ENCODE measurements at places on chromosomes 4 and X. TPM values are rescaled to one million over a fixed set of nuclear protein-coding genes. Genes with fewer than 3 reads are reported as not detected.

DNA sequence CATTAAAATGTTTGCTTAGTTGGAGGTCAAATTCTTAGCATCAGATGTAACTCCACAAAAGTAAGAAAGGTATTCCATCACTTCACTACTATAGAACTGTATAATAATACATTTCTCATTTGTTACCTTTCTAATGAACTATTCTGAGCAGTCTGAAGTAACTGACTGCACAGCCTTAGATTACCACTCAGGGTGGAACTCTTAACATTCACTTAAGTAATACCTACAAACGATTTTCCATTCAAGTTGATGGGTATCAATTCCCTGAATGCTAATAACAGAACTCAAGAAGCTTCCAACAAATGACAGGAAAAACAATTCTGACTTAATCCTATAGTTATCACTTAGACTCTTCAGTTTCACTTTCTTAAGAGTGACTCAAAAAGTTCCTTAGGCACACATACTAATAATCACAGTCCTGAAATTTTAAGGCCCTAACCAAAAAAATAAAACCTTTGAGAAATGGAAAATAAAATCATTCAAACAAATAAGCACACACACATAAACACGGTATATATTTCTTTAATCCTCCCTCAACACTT lies 20.9 kb downstream of the HNRNPD start:
- H3K4me1 ChIP-seq: peaks cover 51% of the 10 kb centered on the region
- DNase-seq: no peak
- no peak overlapping the region for H3K4me3 ChIP-seq
- peak overlapping the region; percentile 69 for H3K27ac ChIP-seq
- H3K27me3 ChIP-seq: no peaks in the 10 kb centered on the region

GRCh38 chr4:175054980-175055379 lies 136.8 kb downstream of the ADAM29 start:
- no peak overlapping the region for H3K27ac ChIP-seq
- no peaks in the 10 kb centered on the region for H3K36me3 ChIP-seq
- no peak overlapping the region for H3K4me3 ChIP-seq
- no peaks in the 10 kb centered on the region for H3K27me3 ChIP-seq

DNA sequence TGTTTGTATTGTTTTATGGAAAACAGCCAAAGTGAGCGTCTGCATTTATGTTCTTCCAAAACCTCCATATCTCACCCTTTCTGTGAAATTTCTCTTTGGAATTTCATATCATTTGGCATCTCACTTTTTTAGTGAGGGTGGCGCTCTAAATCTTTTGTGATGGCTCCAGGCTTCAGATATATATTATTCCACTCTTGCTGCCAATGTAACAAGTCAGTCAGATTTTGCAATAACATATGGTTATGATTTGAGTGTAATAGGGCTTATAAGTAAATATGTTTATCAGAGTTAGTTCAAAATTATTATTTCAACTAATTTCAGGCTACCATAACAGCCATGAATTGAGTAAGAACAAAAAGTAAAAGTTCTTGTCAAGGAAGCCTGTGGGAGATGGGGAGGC lies 314.7 kb downstream of the PDGFC start:
- no peaks in the 10 kb centered on the region for H3K4me1 ChIP-seq
- H3K27me3 ChIP-seq: no peaks in the 10 kb centered on the region
- DNase-seq: no peak
- no peaks in the 10 kb centered on the region for H3K36me3 ChIP-seq

- peaks cover 22% of the 10 kb centered on the region for H3K4me1 ChIP-seq
- peaks cover 22% of the 10 kb centered on the region for H3K36me3 ChIP-seq
- H3K27ac ChIP-seq: no peak overlapping the region
- H3K27me3 ChIP-seq: no peaks in the 10 kb centered on the region
- H3K4me3 ChIP-seq: no peak overlapping the region
Measured at GRCh38 chr4:48668254-48669017, 111.6 kb downstream of the FRYL start.

- H3K4me3 ChIP-seq: no peak overlapping the region
- H3K27ac ChIP-seq: no peak overlapping the region
- H3K27me3 ChIP-seq: no peaks in the 10 kb centered on the region
Measured at GRCh38 chr4:156102411-156102810, 148.7 kb upstream of the CTSO start.

DNA sequence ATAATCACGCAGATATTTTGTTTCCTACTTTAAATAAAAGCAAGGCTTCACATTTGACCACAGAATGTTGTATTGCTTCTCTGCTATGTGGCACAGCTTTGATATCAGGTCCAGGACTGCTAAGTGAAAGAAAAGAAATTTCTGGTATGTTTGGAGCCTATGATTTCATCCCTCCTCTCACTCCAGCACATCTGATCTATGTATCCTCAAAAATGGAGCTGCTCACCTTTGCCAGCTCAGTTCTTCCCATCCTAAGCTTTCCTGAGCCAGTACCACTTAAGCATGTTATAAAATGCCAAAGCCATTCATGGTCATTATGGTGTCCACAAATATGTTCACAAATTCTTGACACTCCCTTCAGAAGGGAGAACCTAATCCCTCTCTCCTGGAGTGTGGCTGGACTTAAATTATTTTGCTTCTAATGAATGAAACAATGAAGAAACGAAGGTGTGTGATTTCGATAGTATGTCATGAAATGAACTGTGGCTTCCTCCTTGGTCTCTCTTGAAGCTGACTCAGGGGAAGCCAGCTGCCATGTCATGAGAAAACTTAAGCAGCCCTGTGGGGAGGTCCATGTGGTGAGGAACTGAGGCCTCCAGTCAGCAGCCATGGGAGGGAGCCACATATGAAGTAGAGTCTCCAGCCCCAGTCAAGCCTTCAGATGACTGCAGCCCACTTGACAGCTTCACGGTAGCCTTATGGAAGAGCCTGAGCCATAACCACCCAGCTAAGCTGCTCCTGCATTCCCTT lies 207.7 kb downstream of the MGST2 start:
- H3K4me3 ChIP-seq: no peak overlapping the region
- H3K36me3 ChIP-seq: peaks cover 2% of the 10 kb centered on the region
- no peak overlapping the region for H3K27ac ChIP-seq
- no peak for DNase-seq

- no peak overlapping the region for H3K4me3 ChIP-seq
- no peaks in the 10 kb centered on the region for H3K27me3 ChIP-seq
- no peak for DNase-seq
- no peaks in the 10 kb centered on the region for H3K36me3 ChIP-seq
- no peak overlapping the region for H3K27ac ChIP-seq
- H3K4me1 ChIP-seq: no peaks in the 10 kb centered on the region
Measured at GRCh38 chr4:31692399-31692940, 972.3 kb downstream of the PCDH7 start.

DNA sequence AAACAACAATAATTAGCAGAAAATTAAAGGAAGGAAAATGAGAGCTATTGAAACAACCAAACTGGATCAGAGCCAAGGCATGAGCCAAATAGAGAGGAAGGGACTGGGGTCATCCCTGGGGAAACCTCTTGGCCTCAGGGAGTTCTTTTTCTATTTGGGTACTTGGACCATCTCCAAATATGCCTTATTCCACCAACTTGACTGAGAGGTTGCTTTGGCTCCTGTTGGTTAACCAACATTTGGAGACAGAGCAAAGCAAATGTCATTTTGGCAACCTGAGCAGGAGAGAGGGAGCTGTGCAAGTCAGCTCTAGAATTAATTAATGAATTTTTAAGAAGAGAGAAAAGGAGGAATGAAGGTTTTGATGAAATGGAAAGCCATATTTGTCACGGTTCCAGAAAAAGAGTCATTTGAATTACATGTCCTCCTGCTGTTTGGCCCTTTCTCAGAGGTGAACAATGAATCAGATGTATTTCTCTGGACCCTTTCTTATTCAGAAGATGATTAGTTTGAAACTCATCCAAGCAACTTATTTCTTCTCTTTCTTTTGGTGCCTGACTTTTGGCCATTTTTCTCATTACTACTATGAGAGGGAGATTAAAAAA lies 119.1 kb downstream of the CNKSR2 start:
- no peaks in the 10 kb centered on the region for H3K36me3 ChIP-seq

- peaks cover 22% of the 10 kb centered on the region for H3K4me1 ChIP-seq
- peak; percentile 52 for DNase-seq
- H3K27ac ChIP-seq: peak overlapping the region; percentile 90
- H3K4me3 ChIP-seq: peak overlapping the region; percentile 7
Measured at GRCh38 chrX:357693-358471, 28.8 kb downstream of the PPP2R3B start.

DNA sequence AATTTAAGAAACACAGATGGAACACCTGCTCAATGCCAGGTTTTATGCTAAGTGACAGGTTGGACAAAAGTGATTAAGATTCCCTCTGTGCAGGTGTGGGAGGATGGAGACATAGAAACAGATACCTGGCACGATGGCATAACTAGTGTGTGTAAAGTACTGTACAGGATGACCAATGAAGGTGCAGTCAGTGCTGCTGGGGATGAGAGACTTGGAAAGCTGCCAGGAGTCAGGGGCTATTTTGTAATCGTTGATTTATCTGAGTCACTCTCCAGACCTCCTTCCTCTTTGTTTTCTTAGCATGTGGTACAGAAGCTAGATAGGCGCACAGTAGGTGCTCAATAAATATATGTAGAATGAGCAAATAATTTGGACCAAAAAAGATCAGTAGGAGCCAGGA lies 58.2 kb downstream of the CWH43 start:
- no peak overlapping the region for H3K27ac ChIP-seq
- no peaks in the 10 kb centered on the region for H3K36me3 ChIP-seq
- H3K4me1 ChIP-seq: no peaks in the 10 kb centered on the region
- no peak overlapping the region for H3K4me3 ChIP-seq
- DNase-seq: no peak
- H3K27me3 ChIP-seq: no peaks in the 10 kb centered on the region

DNA sequence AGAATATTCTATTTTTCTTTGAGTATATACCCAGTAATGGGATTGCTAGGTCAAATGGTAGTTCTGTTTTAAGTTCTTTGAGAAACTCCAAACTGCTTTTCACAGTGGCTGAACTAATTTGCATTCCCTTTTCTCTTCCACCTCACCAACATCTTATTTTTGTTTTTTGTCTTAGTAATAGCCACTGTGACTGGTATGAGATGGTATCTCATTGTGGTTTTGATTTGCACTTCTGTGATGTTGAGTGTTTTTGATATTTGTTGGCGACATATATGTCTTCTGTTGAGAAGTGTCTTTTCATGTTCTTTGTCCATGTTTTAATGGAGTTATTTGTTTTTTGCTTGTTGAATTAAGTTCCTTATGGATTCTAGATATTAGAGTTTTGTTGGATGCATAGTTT lies 24.4 kb downstream of the AIMP1 start:
- no peak overlapping the region for H3K4me3 ChIP-seq
- peaks cover 23% of the 10 kb centered on the region for H3K4me1 ChIP-seq
- DNase-seq: no peak

- H3K27me3 ChIP-seq: no peaks in the 10 kb centered on the region
- DNase-seq: no peak
- H3K27ac ChIP-seq: no peak overlapping the region
- no peaks in the 10 kb centered on the region for H3K4me1 ChIP-seq
Measured at GRCh38 chr4:111630705-111631104, 514.5 kb upstream of the FAM241A start.

- no peak for DNase-seq
- no peaks in the 10 kb centered on the region for H3K4me1 ChIP-seq
- H3K4me3 ChIP-seq: no peak overlapping the region
- no peaks in the 10 kb centered on the region for H3K27me3 ChIP-seq
Measured at GRCh38 chr4:130329036-130329435, 1233.1 kb downstream of the C4orf33 start.

GRCh38 chr4:113328514-113328913 lies 279.1 kb downstream of the ANK2 start:
- no peaks in the 10 kb centered on the region for H3K36me3 ChIP-seq
- peaks cover 9% of the 10 kb centered on the region for H3K27me3 ChIP-seq
- no peaks in the 10 kb centered on the region for H3K4me1 ChIP-seq
- H3K27ac ChIP-seq: no peak overlapping the region

- no peak overlapping the region for H3K4me3 ChIP-seq
- no peaks in the 10 kb centered on the region for H3K27me3 ChIP-seq
- peaks cover 2% of the 10 kb centered on the region for H3K4me1 ChIP-seq
- no peak overlapping the region for H3K27ac ChIP-seq
- H3K36me3 ChIP-seq: peaks cover 45% of the 10 kb centered on the region
Measured at GRCh38 chr4:10442976-10443375, 14.2 kb downstream of the ZNF518B start.

- H3K4me3 ChIP-seq: peak overlapping the region; percentile 32
- peaks cover 51% of the 10 kb centered on the region for H3K4me1 ChIP-seq
- DNase-seq: no peak
- H3K27me3 ChIP-seq: peaks cover 2% of the 10 kb centered on the region
- H3K27ac ChIP-seq: no peak overlapping the region
Measured at GRCh38 chr4:1871471-1872021, 353 bp downstream of the NSD2 start.

- H3K36me3 ChIP-seq: peaks cover 63% of the 10 kb centered on the region
- peaks cover 20% of the 10 kb centered on the region for H3K4me1 ChIP-seq
- no peak overlapping the region for H3K4me3 ChIP-seq
- H3K27me3 ChIP-seq: no peaks in the 10 kb centered on the region
- no peak for DNase-seq
- H3K27ac ChIP-seq: no peak overlapping the region
Measured at GRCh38 chrX:1384658-1385252, 7.2 kb downstream of the SLC25A6 start.

- no peaks in the 10 kb centered on the region for H3K36me3 ChIP-seq
- H3K27me3 ChIP-seq: peaks cover 12% of the 10 kb centered on the region
- no peak overlapping the region for H3K4me3 ChIP-seq
- no peak overlapping the region for H3K27ac ChIP-seq
Measured at GRCh38 chr4:78004270-78004669, 52.9 kb upstream of the FRAS1 start.

DNA sequence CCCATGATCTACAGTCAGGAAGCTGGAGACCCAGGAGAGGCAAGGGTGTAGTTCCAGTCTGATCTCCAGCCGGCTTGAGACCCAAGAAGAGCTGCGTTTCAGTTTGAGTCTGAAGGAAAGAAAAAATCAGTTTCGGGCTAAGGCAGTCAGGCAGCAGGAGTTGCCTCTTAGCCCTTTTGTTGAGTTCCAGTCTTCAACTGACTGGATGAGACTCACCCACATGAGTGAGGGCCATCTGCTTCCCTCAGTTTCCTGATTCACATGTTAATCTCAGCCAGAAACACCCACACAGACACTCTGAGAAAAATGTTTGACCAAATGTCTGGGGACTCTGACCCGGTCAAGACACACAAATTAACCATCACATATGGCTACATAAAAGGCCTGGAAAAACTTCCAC lies 73.6 kb upstream of the ELOVL6 start:
- no peak overlapping the region for H3K4me3 ChIP-seq
- DNase-seq: no peak
- H3K27ac ChIP-seq: no peak overlapping the region
- no peaks in the 10 kb centered on the region for H3K36me3 ChIP-seq

- peak; percentile 71 for DNase-seq
- no peaks in the 10 kb centered on the region for H3K27me3 ChIP-seq
- no peak overlapping the region for H3K27ac ChIP-seq
- H3K36me3 ChIP-seq: peaks cover 40% of the 10 kb centered on the region
Measured at GRCh38 chrX:124388562-124388961, 42.2 kb downstream of the SH2D1A start.

Gene UTP14A
- 26.4 TPM for total RNA-seq

Gene CASP3
- 64.2 TPM for total RNA-seq

Gene BGN
- not detected for total RNA-seq

Gene HMGB3
- total RNA-seq: 48.3 TPM

Gene DCHS2
- total RNA-seq: not detected

Gene IL3RA
- 6.4 TPM for total RNA-seq

Gene DCAF8L1
- not detected for total RNA-seq

Gene DKC1
- 64.7 TPM for total RNA-seq

Gene QDPR
- total RNA-seq: 26.8 TPM

Gene FREM3
- not detected for total RNA-seq

Gene GPC4
- not detected for total RNA-seq

Gene RADX
- total RNA-seq: 7.8 TPM

Gene HDX
- total RNA-seq: 2.0 TPM

Gene LINC00632
- 8.0 TPM for total RNA-seq

Gene IL21
- total RNA-seq: 0.69 TPM

Gene GLRA2
- not detected for total RNA-seq

All from activated CD4-positive, alpha-beta T cell treated with anti-CD3 and anti-CD28 coated beads, Interleukin-2, amount 10 ng/mL, durations not matched to agents 7 days and 5 days (primary cell).